ENCODE measurements at places on chromosomes 12 and 14.

GRCh38 chr12:13959131-13959723, 22.2 kb downstream of the GRIN2B start:
- no peak for DNase-seq

- DNase-seq, result no peak
These were observed 4.4 kb upstream of the AVPR1A start for GRCh38 chr12:63155375-63155774.

GRCh38 chr12:49566361-49566760, 1.6 kb downstream of the MCRS1 start:
- no peak for DNase-seq

DNA sequence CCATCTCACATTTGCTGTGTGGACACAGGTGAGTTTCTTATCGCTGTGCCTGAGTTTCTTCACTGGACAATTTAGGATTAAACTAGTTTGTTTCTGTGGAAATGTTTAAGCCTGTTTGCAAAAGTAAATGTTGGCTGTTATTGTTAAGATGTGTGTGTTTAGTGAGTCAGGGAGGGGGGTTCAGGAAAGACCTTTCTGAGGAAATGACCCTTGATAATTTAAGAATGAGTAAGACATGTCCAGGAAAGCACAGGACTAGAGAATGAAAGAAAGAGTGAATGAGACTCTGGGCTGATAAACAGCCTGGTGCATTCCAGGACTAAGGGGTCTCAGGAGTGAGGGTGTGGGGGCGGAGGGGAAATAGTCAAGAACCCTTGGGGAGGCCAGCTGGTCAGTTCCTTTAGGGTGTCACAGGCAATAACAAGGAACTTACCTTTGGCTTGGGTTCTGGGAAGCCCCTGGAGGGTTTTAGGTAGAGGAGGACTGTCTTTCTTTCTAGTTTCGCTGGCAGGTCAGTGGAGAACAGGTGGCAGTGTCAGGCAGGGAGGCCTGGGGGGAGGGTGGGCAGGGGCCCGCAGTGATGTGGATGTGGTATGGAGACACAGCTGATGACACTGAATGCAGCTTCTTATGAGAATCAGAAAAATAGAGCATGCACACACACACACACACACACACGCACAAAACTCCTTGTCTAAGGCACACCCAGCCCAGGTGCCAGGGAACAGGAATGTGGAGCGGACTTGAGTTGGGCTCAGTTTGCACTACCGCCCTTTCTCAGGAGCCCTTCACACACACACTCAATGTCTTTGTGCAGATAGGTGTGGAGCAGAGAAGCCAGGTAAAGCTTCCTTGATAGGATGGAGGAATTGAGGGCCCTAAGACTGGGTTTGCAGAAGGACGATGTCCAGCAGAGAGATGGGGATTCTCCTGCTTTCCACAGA, 1005.5 kb downstream of the VRK1 start:
- DNase-seq, result no peak

- DNase-seq, result no peak
These were observed 68.9 kb upstream of the BBS10 start for GRCh38 chr12:76417116-76417515.

DNA sequence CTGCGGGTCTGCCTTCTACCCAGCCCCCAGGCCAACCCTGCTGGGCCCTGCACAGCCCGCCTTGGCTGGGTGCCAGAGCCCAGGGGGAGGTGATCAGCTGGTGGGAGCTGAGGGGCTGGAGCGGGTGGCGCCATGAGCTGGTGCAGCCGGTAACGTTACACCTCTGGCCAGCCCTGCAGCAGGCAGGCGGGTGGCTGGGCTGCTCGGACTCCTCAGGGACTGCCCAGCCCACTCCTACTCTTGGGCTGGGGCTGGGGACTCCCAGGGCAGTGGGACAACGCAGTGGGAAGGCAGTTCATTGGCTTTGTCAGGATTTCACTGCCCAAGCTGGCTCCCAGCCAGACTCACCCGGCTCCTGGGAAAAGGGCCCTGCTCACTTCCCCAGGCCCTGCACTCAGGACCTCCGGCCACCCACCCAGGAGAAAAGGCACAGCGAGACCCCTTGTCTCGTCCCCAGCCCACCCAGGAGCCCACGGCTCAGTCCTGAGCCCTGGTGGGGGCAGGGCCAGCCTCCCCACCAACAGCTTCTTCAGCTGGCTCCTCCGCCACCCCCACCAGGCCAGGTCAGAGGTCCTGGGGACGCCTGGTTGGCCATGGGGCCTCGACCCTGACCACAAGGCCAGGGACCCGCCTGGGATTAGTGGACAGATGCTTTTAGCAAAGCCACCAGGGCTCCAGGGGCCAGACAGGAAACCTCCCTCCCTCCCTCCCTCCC, 1.0 kb downstream of the PGF start:
- DNase-seq, result no peak

DNA sequence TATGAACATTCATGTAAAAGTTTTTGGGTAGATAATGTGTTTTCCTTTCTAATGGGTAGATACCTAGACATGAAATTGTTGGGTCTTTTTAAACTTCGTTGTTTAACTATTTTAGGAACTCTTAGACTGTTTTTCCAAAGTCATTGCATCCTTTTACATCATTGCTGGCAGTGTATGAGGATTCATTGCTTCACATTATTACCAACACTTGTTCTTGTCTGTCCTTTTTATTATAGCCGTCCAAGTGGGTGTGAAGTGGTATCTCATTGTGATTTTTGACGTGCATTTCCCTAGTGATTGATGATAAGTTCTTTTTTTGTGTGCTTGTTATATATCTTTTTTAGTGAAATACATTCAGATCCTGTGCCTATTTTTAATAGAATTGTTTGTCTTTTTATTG, 39.4 kb downstream of the USP15 start:
- no peak for DNase-seq

DNA sequence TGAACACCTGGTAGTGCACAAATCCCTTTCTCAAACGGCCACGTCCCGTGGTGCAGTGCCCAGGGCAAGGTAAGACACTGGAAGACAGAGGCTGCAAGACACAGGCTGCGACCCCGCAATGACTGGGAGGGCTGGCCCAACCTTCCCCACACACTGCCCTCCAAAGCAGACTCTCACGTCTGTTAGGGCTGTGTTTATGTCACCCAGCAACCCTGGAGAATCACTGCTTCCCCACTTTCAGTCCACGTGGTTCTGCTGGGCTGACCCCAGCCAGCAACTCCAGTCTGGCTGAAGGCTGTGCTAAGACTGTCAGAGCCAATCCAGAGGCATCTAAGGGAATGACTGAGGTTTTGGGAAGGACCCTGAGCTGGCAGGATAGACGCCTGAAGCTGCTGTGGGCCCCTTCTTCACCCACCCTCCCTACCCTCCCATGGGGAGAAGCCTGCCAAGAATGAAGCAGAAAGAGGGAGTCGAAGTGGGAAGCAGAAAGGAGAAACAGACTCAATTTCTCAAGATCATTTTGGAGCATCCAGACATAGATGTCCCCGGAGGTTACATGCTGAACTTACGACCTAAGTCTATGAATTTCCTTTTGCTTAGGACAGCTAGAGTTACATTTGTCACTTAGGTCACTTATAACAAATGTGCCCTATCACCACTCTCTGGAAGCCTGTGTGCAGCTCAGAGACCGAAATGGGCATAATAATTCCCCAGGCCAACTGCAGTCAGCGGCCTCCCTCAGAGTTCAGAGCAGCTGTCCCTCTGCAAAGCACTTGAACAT, 11.7 kb downstream of the KDM2B start:
- DNase-seq, result no peak

- DNase-seq, result no peak
These were observed 5.9 kb downstream of the PRPF39 start for GRCh38 chr14:45089813-45090212.

GRCh38 chr14:46574221-46574977, 77.2 kb downstream of the RPL10L start:
- no peak for DNase-seq

DNA sequence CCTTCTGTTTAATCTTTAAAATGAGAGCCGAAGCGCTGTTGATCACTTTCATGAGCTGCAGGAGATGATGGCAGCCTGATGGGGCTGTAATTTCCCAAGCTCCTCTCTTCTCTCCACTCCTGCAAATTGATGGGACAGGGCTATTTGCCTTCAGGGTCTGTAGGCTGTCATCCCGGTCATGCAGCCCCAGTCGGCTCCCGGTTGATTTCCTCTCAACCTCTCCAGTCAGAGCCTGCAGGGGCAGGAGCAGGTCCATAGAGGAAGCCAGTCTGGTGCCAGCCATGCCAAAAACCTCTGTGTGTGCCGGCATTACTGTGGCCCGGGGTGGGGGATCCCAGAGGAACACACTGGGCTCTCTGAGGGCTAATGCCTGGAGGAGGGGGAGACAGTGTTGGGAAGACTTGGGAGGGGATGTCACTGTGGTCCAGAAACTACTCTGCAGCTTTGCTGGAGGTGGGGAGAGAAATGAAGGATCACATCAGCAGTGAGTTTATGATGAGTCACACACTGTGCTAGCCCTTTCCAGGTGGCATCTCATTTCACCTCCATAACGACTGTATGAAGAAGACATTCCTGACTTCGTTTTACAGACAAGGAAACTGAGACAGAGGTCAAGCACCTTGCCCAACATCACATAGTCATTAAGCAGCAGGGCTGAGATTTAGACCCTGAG, 46.5 kb upstream of the PRIMA1 start:
- no peak for DNase-seq

GRCh38 chr14:49940808-49941421, 48.0 kb downstream of the ARF6 start:
- DNase-seq, result no peak

- DNase-seq, result no peak
These were observed 1.1 kb downstream of the POLR3B start for GRCh38 chr12:106358396-106359241.

- DNase-seq, result peak; percentile 38
These were observed 303 bp downstream of the PUS7L start for GRCh38 chr12:43758247-43758727.

DNA sequence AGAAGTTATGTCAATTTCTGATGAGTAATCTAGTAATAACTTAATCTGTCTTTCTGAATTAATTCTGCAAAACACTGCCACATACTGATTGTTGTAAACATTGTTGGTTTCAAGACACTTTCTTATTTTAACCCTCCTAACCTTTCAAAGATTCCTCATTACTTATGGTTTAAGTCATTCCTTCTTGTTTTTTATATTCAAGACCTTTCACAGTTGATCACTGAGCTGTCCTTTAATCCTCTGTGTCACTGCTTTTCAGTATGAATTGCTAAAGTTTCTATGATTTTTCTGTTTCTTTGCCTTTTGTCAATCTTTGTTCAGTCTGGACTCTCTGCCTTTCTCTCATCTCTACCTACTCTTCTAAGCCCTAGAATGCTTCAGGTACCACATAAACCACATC, 164.7 kb downstream of the RAD51B start:
- DNase-seq, result no peak

DNA sequence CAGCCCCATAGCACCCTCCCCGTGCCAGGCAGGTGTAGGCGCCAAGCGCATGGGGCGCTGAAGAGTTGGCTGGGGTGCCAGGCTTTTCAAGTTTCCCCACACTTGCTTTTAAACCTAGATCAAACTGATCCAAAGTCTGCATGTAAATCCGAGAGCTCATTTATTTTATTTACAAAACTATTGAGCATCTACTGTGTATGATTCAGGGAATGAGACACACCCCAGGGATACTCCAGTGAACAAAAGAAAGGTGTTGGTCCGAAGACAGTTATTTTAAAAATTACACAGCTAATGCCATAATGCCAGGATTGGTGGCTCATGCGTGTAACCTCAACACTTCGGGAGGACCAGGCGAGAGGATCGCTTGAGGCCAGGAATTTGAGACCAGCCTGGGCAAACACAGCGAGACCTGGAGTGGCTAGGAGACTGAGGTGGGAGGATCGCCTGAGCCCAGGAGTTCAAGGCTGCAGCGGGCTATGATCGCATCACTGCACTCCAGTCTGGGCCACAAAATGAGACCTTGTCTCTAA, 780 bp upstream of the SLC41A2 start:
- DNase-seq, result no peak

GRCh38 chr12:6555018-6555691, 687 bp downstream of the IFFO1 start:
- no peak for DNase-seq
